Activated T-helper 1 cell treated with anti-CD3 and anti-CD28 coated beads, Interleukin-12 subunit alpha, Interleukin-12 subunit beta, Interleukin-2, Interleukin-4 antibody, amounts not matched to agents 30 ng/mL and 10 ng/mL and 1 ng/mL, durations not matched to agents 14 hours and 24 hours and 36 hours (primary cell): ENCODE measurements at places on chromosomes 2 and 18. TPM values are rescaled to one million over a fixed set of nuclear protein-coding genes. Genes with fewer than 3 reads are reported as not detected.

LYPD6 gene
- total RNA-seq: not detected in 2 replicates

TMEM37 gene
- total RNA-seq: not detected in 2 replicates

DSC3 gene
- total RNA-seq: not detected in 2 replicates

CD226 gene
- total RNA-seq: 134 and 141 TPM in 2 replicates

OTOS gene
- total RNA-seq: not detected in 2 replicates

HOXD10 gene
- not detected in 2 replicates for total RNA-seq

OSBPL6 gene
- 1.5 and 1.9 TPM in 2 replicates for total RNA-seq

DNA sequence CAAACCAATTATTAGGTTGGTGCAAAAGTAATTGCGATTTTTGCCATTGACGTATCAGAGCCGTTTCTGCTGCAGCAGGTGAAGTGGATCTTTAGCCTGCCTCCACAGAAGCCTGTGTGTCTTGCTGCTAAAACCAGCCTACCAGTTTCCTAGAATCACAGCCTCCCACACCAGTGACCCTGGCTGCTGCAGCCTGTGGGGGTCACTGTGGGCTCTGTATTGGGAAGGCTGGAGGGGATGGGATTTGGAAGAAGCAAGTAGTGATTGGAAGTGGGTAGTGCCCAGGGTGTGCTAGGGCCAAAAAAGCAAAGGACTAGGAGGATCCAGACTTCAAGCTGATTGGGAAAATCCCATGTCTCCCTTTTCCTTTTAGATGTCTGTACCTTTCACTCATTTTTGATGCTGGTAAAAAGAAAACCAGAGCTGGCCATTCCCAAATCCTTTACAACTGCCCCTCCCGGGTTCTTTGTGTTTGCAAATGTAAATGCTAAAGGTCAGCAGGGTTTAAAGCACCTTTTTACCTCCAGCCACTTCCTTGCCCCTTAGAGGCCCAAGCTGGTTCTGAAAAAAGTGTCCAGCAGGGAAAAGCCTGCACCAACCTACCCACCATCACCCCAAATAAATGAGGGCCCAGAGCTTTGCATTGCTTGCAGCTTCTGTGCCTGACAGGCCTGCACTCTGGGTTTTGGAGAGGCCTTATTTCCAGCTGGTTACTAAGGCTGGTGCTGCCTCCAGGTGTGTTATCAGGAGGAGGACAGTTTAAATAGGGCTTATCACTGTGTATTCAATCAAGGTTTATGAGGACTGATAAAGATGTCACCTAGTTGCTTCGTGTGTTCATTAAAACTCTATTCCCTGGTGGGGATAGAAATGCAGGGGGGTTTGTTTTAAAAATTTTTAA, 172.0 kb downstream of the MIB1 start:
- DNase-seq: no peak

GRCh38 chr2:76829374-76830234, 692.6 kb downstream of the LRRTM4 start:
- no peak for DNase-seq

GRCh38 chr2:55842046-55842445, 81.5 kb downstream of the EFEMP1 start:
- DNase-seq: no peak

DNA sequence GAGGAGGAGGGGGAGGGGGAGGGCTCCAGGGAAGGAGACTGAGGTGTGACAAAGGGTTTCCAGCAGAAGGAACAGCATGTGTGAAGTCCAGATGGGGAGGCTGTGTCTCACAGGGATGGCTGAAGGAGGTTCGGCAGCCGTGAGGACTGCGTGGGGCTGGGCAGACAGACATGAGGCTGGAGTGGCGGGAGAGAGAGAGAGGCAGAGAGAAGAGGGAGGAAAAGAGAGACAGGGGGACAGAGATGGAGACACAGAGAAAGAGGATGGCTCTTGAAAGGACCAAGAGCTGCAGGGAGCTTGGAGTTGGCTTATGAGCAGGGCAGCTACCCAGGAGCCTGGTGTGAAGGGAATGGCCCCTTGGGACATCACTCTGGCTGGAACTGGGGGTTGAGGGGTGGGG, 138.9 kb upstream of the ASB18 start:
- DNase-seq: no peak

- no peak for DNase-seq
Observed at GRCh38 chr2:192030289-192030688, 164.4 kb downstream of the TMEFF2 start.

DNA sequence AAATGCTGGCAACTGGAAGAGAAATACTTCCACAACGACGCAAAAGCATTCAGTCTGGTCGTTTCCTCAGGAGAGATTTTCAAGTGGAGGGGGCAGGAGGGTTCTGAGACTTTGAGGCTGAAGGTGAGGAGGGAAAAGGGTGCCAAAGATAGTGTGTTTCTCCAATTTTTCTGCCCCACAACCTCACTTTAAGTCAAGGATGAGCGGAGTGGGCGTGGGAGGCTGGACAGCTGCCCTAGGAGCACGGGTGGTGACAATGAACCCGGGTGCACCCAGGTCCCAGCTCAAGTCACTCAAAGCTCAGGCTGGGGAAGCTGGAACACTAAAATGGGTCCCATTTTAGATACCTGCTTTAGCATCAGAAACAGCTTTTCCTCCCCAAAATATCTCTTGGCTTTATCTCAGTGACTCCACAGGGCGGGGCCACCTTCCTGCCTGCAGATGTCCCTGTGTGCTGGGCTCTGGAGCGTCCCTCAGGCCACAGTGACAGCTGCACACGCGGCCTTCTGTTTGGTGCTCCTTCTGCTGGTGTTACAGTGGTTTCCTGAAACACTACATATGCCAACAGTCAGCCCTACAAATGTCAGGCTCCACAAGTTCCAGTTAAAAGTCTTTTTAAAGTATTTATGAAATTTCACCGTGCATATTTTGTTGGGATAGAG, 1.4 kb upstream of the MBP start:
- no peak for DNase-seq

- no peak for DNase-seq
Observed at GRCh38 chr2:27164960-27165763, 16.4 kb downstream of the TCF23 start.

DNA sequence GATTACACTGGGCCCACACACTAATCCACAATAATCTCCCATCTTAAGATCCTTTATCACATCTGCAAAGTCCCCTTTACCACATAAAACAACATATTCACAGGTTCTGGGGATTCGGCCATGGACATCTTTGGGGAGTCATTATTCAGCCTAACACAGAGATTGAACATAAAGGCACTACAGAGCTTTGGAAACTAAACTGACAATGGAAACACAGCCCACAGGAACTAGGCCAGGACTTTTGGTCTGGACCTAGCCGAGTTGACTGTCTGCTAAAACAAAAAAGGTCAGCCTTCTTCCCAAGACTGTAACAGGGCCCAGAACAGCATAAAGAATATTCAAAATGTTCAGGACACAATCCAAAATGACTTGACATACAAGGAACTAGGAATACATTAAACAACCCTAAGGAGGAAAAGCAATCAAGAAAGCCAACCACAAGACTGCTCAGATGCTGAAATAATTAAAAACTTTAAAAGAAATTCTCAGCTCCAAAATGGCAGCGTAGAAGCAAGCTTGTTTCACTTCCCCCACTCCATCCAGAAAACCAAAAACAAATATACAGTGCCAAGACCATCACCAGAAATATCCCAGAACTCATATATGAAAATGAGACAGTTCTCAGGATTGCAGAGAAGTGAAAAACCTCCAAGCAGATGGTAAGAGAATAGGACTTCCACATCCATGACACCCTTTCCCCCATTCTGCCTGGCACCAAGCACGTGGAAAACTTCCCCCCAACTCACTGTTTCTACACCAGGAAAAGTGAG, 207.8 kb downstream of the ATAD2B start:
- DNase-seq: no peak

DNA sequence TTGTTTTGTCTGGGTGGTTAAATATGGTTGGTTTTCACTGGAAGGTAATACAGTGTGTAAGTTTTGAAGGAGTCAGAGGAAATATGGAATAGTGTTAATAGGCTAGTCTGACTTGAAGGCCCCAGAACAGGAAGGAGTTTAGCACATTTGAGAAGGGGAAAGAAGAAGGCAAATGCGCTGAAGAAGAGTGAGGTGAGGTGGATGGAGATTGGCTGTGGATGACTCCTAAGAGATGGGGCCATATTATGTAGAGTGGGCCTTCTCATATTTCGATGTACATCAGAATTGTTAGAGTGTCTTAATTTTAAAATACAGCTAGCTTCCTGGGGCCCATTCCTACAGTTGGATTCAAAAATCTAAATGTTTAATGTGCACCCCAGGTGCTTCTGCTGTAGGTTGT, 61.0 kb downstream of the GLS start:
- no peak for DNase-seq

GRCh38 chr2:240436683-240437550, 1.5 kb downstream of the GPC1 start:
- no peak for DNase-seq

DNA sequence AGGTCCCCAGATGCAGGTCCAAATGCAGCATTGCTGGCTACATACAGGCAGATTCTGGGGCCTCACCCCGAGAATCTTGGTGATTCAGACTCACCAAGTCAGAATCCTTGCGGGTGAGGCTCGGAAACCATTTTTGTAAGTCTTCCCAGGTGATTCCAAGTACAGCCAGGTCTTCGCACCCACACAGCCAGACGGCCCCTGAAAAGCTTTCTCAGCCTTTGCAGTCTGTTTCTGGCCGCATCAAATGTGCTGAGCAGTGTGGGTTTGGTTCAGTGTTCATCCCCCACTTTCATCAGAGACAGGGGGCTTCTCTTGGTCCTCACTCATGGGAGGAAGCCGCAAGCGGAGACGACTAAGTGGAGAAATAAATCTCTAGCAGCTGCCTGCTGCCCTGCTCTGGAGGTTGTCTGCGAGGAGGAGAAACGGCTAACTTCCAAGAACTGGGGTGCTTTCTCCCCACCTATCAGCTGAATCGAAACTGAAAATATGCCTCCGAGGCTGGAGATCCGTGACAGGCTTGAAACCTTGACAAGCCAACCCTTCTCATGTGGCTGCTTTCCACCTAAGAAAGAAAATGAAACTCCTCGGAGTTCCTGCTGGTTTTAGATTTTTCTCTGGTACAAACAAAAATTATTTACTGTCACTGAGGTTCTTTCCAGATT, 8.9 kb upstream of the TMEM185B start:
- DNase-seq: peak; percentile 81

DNA sequence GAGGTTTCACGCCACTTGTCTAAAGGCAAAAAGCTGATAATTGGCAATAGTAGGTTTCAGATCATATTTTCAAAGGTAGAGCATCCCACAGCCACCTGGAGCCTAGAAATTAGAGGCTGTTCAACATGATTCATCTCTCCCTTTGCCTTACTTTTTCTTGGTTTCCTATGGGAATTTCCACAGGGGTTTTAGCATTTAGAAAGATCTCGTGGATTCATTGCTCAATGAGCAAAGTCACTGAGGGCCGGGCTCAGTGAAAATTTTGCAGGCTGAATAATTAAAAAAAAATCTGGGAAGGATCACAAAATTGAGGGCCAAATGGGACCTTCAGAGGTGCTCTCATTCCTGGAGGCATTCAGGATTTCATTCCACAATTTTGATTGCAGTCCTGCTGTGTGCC, 137.1 kb downstream of the VAPA start:
- DNase-seq: no peak

- no peak for DNase-seq
Observed at GRCh38 chr2:145360129-145360790, 840.3 kb upstream of the ZEB2 start.

DNA sequence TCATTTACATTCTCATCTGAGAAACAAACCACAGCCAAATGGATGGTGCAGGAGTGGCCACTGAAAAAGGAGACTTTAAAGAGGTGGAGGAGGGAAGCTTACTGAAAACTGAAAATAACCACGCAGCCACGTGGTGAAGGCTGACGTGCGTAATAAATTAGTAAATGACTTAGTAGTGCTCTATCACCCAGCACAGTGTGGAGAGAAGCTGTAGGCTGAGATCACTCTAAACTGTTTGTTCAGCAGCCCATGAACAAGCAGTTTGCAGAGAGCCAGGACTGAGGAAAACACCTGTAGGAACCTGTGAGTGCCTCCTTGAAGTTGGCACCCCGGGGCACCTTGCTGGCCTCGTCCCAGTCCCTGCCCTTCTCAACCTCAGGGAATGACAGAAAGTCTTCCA, 193.0 kb downstream of the TXNL1 start:
- DNase-seq: no peak

- DNase-seq: no peak
Observed at GRCh38 chr2:231549446-231550239, 19.4 kb upstream of the NMUR1 start.

- DNase-seq: no peak
Observed at GRCh38 chr2:67346718-67347407, 50.3 kb upstream of the ETAA1 start.
